NCI-H2029 treated with DMSO at 0.1 percent for 48 hours (cell line): ENCODE measurements at places on chromosomes 2 and 18.

GRCh38 chr2:148614322-148615049 lies 30.1 kb upstream of the EPC2 start:
- DNase-seq: peak; percentile 3

GRCh38 chr18:61628085-61628484 lies 264.7 kb downstream of the RNF152 start:
- no peak for DNase-seq

DNA sequence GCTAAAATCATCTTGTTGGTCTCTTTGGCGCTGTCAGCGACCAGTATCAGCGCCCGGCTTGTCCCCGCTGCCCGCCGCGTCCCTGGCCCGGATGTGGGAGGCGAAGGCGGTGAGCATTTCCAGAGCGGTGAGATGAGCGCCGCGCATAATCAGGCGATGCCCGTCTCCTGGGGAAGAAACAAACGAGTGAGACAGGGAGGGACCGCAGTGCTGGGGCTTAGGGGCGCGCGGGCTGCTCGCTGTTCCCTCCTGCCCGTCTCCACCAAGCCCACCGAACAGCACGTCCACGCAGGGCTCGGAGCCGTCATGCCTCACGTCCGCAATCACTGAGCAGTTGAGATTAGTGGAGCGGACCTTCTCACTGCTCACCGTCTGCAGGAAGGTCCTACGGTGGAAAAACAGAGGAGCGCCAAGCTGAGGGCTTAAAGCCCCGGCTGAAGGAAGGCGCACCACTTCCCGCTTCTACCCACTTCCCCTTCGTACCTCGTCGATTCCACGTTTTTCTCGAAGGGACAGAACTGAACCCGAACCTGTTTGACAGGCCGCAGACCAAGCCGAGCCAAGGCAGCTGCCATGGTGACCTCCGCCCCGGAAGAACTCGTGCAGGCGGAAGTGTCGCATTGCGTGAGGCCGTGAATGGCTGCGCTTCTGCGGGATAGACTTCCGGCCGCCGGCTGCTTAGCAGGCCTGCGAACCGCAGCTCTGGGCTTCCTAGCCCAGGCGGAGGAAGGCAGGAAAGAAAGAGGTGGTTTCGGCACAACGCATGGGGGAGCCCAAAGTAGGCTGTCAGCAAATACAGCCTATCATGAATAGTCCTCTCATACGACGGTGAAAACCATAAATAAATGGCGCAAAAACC lies at the start of gene MRPL53:
Gene MRPL53 (minus strand): TSS at position 595 of the 859 bp plus-strand sequence. CDS start 20 bp downstream, at position 575.
- peak; percentile 67 for DNase-seq

GRCh38 chr2:217685255-217685605 lies 317.6 kb downstream of the TNS1 start:
- no peak for DNase-seq

DNA sequence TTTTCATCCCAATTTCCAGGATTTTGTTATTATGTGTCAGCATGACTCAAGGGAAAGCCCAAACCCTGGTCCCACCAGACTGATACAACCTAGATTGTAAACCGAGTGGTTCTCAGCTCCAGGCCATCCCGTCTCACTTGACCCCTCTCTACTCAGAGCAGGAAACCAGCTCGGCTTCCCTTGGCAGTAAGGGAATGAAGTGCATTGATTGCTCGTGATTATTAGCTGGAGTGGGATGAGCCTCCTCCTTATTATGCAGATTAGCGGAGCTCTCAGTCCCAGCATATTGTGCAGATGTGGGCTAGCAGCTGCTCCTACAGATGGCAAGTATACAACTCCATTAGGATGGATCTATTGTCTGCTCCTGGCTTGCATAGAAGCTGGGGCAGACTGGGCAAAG lies 167.6 kb downstream of the LNPK start:
- DNase-seq: no peak

DNA sequence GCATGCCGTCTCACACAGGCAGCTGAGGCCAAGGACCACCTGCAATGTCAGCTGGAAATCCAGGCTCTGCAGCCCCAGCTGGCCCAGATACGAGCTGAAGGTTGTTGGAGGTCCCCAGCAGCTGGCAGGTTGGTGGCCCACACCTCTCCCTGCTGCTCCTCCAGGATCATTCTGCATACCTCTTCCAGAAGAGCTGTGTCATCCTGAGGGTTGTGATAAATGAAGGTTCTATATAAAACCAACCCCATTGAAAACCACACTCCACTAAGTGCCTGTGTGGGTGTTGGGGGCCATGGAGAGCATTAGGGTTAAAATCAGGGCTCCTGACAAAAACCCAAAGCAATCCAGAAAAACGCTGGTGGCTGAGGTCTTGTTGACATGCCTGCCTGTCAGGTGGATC lies 50.4 kb downstream of the C1QL2 start:
- no peak for DNase-seq

- no peak for DNase-seq
These were observed 14.5 kb downstream of the SESTD1 start for GRCh38 chr2:179250095-179250494.

DNA sequence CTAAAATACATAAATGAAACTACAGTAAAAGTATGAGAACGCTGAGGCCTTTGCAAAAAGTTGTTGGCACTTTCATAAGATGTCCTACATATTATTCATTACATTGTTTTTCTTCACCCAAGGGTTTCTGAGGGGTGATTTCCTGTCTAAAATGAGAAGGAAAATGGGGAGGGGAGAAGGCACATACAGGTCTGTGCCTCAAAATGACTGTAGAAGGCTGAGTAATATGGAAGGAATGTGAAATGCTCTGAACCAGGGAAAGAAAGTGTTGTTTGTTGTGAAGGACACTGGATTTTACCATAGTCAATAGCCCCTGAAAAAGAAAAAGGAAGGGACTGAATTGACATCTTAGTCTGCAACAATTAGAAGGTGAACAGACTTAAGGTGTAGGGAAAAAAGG lies 99.5 kb upstream of the RNF152 start:
- no peak for DNase-seq
